ENCODE measurements at places on chromosomes 5 and 9.

DNA sequence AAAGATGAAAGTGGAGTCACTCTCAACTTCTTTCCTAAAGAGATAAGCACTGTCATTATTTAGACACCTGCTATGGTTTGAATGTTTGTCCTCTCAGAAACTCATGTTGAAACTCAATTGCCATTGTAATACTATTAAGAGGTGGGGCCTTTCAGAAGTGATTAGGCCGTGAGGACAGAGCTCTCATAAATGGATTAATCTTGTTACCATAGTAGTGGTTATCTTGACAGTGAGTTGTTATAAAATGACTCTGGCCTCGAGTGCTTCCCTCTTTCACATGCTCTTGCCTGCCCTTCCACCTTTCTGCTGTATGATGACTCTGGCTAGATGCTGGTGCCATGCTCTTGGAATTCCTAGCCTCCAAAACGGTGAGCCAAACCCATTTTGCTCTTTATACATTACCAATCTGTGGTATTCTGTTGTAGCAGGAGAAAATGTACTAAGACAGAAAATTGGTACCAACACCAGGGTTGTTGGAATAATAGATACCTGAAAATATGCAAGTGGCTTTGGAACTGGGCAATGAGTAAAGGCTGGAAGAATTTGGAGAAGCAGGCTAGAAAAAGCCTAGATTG is 38.0 kb downstream of the GDA start:
- DNase-seq, result no peak

DNA sequence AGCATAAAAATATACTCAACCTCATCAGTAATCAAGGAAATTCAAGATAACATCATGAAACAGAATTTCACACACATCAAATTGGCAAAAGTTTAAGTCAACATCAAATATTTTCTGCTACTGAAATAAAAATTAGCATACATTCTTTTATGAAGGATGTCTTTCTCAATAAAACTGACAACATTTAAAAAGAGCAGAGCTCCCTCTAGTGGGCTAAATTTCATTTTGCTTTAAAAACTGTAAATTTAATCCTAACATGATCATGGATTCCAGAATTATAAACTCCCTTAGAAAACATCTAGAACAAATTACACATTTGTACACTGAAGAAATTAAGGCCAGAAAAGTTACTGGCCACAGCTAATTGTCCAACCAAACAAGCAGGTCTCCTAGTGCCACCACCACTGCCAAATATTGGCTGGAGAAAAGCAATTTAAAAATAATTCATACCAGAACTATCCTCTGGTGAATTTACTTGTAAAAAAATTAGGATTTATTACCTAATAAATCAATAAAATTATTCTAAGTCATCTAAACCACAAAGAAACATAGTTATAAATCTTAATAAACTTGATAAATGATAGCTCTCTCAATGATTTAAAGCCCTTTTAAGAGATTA is 31.2 kb downstream of the DEPDC1B start:
- no peak for DNase-seq

- no peak for DNase-seq
Measured at GRCh38 chr9:99828417-99829176, 6.9 kb downstream of the NR4A3 start.

DNA sequence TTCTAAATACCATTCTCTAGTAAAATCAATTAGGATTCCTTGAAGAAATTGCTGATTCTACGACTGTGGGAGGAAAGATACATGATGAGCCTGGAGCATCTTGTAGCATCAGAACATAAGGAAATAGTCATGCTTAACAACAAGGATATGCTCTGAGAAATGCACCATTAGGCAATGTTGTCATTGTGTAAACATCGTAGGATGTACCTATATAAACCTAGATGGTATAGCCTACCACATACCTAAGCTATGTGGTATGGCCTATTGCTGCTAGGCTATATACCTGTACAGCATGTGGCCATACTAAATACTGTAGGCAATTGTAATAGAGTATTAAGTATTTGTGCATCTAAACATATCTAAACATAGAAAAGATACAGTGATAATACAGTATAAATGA is 77.4 kb upstream of the VCAN start:
- DNase-seq, result no peak

DNA sequence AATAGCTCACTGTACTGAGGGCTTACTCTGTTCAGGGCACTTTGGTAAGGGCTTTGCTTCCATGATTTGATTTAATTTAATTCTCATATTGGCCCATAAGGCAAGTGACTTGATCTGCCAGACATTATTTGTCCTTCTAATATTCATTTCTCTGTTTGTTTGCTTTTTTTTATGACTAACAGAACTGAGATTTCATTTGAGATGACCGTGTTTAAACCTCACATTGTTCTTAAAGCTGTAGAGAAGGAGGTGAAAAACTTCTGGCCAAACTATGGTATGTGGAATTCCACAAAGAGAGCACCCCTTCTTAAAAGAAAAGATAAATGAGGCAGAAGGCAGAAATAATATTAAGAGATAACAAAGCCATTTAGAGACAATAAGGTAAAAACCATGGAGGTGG is 775.6 kb upstream of the ACO1 start:
- no peak for DNase-seq

GRCh38 chr9:99180662-99181061 is 41.1 kb downstream of the ALG2 start:
- DNase-seq, result no peak

GRCh38 chr5:174559566-174560090 is 164.8 kb upstream of the MSX2 start:
- no peak for DNase-seq

GRCh38 chr5:53099546-53099945 is 10.0 kb downstream of the MOCS2 start:
- DNase-seq, result no peak

- no peak for DNase-seq
Measured at GRCh38 chr5:80070338-80071056, 35.3 kb downstream of the THBS4 start.

- DNase-seq, result no peak
Measured at GRCh38 chr9:126465977-126466376, 139.3 kb downstream of the MVB12B start.

- no peak for DNase-seq
Measured at GRCh38 chr9:96487949-96488348, 38.0 kb downstream of the HABP4 start.

DNA sequence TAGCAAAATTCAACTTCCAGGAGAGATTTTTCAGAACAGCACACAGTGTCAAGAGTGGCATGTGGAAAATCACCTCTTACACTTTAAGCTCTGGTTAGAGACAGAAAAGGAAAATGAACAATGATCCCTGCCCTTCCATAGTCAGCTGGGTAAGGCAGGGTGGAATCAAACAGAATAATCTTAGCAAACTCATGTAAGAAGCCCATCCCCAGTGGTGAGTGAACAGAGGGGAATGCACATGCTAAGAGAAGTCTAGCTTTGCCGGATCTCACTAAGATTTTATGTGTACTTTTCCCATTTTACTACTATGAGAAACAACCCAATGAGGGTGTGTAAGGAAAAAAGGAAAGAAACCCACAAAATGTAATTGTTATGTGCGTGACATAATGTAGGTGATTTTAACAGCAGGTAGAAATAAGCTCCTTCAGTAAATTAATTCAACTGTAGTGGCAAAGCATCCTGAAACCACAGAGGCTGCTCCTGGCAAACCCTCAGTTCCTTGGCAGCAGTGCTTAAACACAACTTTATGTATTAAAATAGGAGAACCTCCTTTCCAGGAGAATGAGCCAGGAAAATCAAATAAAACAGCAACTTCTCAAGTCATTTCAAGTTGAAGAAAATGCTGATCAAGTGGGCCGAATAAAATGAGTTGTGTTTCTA is 366.0 kb upstream of the TRPC7 start:
- no peak for DNase-seq

DNA sequence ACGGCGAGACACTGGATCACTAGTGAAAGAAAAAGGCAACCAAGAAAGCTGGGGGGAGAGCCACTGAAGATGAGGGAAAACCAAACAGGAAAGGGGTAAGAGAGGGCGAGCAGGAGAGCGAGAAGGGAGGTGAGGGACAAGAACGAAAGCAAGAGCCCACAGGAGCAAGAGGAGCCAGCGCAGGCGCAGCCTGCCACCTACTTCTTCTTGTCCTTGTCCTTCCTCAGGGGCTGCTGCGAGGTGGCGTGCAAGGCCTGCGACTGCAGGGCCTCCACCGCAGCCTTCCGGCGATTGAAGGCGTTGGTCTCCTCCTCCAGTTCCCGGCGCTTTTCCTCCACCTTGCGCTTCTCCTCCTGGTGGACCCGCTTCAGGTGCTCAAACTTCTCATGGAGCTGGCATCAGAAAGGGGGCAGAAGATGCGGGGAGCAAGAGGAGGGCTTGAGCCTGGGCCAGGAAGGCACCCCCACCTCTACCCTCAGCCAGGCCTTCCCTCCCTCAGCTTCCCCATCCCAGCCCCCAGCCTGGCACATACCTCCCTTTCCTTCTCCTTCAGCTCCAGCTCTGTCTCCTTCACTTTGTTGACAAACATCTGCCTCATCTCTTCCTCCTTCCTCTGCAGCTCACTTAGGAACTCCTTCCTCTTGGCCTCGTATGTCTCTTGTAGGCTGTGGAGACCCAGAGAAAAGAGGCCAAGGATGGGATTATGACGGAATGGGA is 13.5 kb downstream of the CCNI2 start:
- DNase-seq, result no peak

GRCh38 chr5:15757619-15758018 is 257.6 kb downstream of the FBXL7 start:
- DNase-seq, result no peak

- DNase-seq, result no peak
Measured at GRCh38 chr9:135889564-135890189, 17.7 kb downstream of the CAMSAP1 start.

DNA sequence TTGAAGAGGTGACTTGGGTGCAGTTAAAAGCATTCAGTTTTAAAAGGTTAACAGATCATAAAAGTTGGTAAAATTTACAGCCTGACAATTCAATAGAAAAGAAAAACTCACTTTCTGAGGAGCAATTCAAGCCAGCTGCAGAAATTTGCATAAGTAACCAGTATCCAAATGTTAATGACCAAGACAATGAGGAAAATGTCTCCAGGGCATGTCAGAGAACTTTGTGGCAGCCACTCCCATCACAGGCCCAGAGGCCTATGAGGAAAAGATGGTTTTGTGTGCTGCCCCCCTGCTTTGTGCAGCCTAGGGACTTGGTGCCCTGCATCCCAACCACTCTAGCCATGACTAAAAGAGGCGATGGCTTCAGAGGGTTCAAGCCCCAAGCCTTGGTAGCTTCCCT is 1406.5 kb upstream of the ACO1 start:
- no peak for DNase-seq

DNA sequence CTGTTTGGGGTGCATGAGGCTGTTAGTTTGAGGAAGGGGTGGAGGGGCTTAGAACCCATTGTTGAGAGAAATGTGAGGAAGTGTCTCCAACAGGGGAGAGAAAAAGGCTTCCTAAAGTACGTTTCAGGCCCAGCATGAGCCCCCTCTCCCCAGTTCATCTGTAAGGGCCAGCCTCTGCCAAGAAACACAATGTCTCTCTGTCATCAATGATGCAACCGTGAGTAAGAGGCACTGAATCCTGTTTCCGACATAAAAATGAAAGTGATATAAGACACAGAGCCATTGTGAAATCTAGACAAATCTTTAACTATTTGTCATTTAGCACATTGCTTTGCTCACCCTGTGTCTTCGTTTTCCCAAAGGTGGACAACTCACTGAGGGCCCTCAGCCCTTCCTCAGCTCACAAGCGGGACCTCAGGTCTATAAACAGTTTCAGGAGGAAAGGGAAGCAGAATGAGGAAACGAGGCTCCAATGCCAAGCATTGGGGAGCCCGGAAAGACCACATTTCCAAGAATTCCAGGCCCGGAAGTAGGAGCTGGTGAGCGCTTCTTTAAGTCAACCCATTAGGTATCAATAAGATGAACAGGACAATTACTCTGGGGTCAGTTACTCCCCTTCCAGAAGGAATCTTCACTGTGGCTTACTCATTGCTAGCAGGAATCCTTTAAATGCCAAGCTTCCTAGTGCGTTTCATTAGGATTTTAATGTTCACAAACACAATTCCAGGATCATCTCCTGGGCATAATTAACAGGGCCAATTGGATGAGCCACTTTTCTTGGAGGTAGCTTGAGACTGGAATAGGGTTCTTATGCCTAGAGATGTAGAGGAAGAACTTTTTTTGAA is 59.0 kb upstream of the KLF4 start:
- no peak for DNase-seq
